Neural crest cell (in vitro differentiated cells): ENCODE measurements at places on chromosomes 1 and 21. TPM values are rescaled to one million over a fixed set of nuclear protein-coding genes. Genes with fewer than 3 reads are reported as not detected.
A peak's percentile ranks its signal among the peaks of the same experiment; 100 is the strongest.

DNA sequence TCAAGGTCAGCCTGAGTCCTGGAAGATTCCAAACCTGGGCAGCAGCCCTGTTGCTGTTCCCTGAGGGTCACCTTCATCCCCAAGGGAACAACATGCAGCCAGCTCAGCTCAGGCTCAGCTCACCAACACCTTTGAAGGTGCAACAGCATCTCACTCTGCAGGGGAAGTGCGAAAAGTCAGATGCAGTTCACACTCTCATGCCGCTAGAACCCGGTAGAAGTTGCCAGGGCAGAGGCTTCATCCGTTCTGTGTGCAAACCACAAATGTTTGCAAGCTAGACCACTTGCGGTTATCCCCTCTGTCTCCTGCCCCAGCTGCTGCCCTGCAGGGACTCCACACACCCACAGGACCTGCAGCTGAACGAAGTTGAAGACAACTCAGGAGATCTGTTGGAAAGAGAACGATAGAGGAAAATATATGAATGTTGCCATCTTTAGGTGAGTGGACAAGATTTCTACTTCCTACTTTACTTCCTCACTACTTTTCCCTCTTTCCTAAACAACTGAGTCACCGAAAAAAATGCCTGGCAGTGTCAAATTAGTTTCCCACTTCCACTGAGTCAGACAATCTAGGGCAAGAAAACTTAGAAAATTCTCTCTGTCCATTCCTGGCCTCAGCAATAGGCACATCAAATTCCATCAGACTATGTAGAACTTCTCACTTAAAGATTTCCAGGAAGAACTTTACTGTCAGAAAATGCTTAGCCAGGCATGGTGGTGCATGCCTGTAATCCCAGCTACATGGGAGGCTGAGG is 1.8 kb upstream of the FCRL6 start:
- no peaks in the 10 kb centered on the region for H3K36me3 ChIP-seq
- H3K27me3 ChIP-seq: peaks cover 69% of the 10 kb centered on the region

DNA sequence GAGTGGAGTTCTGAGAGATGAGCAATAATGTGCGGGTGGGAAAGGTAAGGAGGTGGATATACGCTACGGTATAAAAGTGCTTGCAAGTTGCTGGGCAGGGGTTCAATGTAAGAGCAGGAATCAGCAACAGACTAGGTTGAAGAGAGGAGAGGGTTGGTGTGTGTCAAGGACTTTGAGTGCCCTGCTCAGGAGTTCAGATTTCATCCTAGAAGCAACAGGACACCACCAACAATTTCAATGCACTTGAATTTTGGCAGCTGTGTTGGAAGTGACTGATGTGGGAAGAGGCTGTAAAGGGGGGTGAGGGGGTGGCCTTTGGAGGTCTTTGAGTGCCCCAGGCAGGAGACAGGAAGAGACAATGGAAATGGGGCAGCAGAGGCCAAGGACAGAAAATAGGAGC is 57.3 kb downstream of the RHOU start:
- no peak overlapping the region for H3K4me3 ChIP-seq
- H3K27me3 ChIP-seq: no peaks in the 10 kb centered on the region
- peaks cover 7% of the 10 kb centered on the region for H3K4me1 ChIP-seq
- no peak for DNase-seq
- H3K36me3 ChIP-seq: no peaks in the 10 kb centered on the region

Gene TDRD5
- total RNA-seq: not detected in 2 replicates

Gene OLFML3
- 4.3 and 6.1 TPM in 2 replicates for total RNA-seq

- no peak overlapping the region for H3K27ac ChIP-seq
- no peak for DNase-seq
- H3K27me3 ChIP-seq: no peaks in the 10 kb centered on the region
- peaks cover 10% of the 10 kb centered on the region for H3K4me1 ChIP-seq
These were observed 61.7 kb downstream of the TSEN15 start for GRCh38 chr1:184113251-184113650.

DNA sequence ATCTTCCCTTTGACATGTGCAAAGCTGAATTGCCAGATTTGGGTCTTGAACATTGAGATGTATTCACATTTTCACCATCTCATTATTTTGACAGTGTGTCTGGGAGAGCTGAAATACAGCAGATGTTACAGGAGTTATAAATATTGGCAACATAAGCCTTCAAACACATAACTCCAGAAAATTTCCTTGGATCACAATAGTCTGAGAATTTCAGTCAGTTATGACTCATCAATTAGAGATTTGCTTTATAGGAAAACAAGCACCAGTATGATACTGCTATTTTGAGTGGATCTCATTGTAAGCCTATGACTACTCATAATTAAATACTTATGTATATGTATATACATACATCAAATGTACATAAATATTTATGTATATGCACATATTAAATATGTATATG is 1171.8 kb downstream of the AMY1C start:
- H3K4me1 ChIP-seq: no peaks in the 10 kb centered on the region
- no peaks in the 10 kb centered on the region for H3K27me3 ChIP-seq
- DNase-seq: no peak
- no peaks in the 10 kb centered on the region for H3K36me3 ChIP-seq
- H3K4me3 ChIP-seq: no peak overlapping the region
- H3K27ac ChIP-seq: no peak overlapping the region

Gene FAF1
- 73.0 and 76.2 TPM in 2 replicates for total RNA-seq

GRCh38 chr1:93960641-93961147 is 51.5 kb upstream of the GCLM start:
- H3K27ac ChIP-seq: no peak overlapping the region
- no peak for DNase-seq
- H3K4me3 ChIP-seq: no peak overlapping the region
- peaks cover 4% of the 10 kb centered on the region for H3K4me1 ChIP-seq
- peaks cover 9% of the 10 kb centered on the region for H3K27me3 ChIP-seq
- H3K36me3 ChIP-seq: peaks cover 6% of the 10 kb centered on the region

GRCh38 chr1:180912211-180912800 is 391 bp upstream of the KIAA1614 start:
- peaks cover 34% of the 10 kb centered on the region for H3K4me1 ChIP-seq
- no peaks in the 10 kb centered on the region for H3K36me3 ChIP-seq
- peak overlapping the region; percentile 78 for H3K4me3 ChIP-seq
- DNase-seq: no peak

DNA sequence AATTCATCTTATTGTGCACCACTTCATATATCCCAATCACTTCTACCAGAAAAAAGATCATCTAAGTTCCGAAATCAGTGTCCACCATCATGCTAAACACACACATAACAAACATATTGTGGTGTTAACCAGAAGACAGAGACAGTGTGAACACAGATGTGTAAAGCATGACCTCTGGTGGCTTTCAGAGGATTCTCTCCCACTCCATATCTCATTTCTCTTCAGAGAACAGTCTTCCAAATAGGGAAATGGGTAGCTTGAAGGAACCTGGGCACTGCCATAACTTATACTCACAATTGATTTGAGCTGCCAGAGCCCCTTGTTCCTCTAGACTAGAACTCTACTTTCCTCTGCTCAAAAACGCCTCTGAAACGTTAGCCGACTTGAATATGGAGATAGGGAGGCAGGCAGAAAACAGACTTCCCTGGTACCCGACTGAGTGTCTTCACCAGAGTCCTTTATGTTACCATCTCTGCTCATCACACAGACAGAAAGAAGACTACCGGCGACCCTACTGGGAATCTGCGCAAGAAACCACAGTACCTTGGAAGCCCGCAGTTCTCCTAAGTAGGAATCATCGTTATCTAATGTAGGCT is 1.8 kb upstream of the ELAPOR1 start:
- peak overlapping the region; percentile 85 for H3K27ac ChIP-seq
- H3K36me3 ChIP-seq: no peaks in the 10 kb centered on the region

DNA sequence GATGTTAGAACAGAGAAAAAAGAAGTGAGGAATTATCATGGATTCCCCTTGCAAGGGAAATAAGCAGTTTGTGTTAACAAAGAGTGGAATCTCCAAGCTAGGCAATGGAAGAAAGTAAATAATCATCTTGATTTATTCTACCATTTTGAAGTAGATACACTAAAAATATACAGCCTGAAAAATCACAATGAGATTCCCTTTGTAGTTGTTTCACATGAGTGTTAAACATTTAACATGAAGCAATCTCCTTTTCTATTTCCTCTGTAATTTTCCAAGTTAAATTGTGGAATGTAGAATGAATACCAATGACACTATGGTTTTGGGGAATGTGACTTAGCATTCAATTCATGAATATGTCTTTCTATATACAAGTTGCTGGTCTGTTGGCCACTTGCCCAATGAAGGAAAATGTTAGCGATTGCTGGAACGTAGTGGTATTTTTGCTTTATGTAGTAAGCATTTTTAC is 5.7 kb downstream of the TGFB2 start:
- DNase-seq: no peak
- H3K4me3 ChIP-seq: no peak overlapping the region
- no peaks in the 10 kb centered on the region for H3K36me3 ChIP-seq

DNA sequence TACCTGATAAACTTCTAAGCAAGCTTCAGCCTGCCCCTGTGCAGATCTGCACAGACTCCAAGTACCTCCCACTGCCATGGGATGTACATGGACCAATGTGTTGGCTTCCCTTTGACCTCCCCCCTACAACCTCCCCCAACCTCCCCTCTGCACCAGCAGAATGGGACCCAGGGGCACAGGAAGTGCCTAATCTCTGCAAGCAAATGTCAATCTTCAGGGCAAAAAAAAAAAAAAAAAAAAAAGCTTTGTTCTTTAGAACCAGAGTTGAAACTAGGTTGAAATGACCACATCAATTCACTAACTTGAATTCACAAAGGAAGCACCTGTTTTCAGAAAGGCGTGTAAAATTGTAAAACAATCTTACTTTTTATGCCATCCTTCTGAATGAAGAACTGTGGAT is 53.9 kb upstream of the TIAM1 start:
- H3K36me3 ChIP-seq: peaks cover 2% of the 10 kb centered on the region
- peak overlapping the region; percentile 55 for H3K4me3 ChIP-seq
- peak; percentile 36 for DNase-seq
- H3K27me3 ChIP-seq: no peaks in the 10 kb centered on the region
- H3K27ac ChIP-seq: peak overlapping the region; percentile 92
- H3K4me1 ChIP-seq: peaks cover 66% of the 10 kb centered on the region

GRCh38 chr1:16607433-16607851 is 5.9 kb downstream of the NBPF1 start:
- peak; percentile 3 for DNase-seq
- H3K27ac ChIP-seq: no peak overlapping the region
- no peaks in the 10 kb centered on the region for H3K27me3 ChIP-seq
- no peaks in the 10 kb centered on the region for H3K4me1 ChIP-seq

Gene TMPRSS2
- not detected in 2 replicates for total RNA-seq

GRCh38 chr21:31446226-31446855 is 102.3 kb upstream of the TIAM1 start:
- H3K4me1 ChIP-seq: peaks cover 12% of the 10 kb centered on the region
- H3K27ac ChIP-seq: peak overlapping the region; percentile 22
- no peak for DNase-seq
- H3K4me3 ChIP-seq: no peak overlapping the region

Gene TEDDM1
- not detected in 2 replicates for total RNA-seq

Gene ANGPTL7
- 0.14 and 0.20 TPM in 2 replicates for total RNA-seq

DNA sequence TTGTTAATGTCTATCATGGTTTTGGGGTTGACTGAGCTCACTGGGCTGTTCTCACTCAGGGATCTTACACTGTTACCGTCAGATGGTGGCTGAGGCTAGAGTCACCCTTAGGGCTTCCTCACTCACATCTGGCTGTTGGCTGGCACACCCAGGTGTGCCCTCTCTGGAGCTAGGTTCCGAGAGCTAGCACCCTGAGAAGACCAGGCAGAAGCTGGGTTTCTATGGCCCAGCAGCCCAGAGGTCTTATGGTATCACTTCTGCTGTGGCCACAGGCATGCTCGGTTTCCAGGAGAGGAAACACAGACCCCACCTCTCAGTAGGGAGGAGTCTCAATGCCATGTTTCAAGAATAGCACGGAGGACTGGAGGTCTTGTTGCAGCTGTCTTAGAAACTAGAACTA is 20.7 kb upstream of the KIF1B start:
- H3K27me3 ChIP-seq: no peaks in the 10 kb centered on the region
- no peak overlapping the region for H3K4me3 ChIP-seq
- no peak overlapping the region for H3K27ac ChIP-seq
- peaks cover 11% of the 10 kb centered on the region for H3K36me3 ChIP-seq
- H3K4me1 ChIP-seq: peaks cover 10% of the 10 kb centered on the region

Gene IFNLR1
- 0.11 and 0.21 TPM in 2 replicates for total RNA-seq

Gene TMEM54
- total RNA-seq: 2.7 and 2.8 TPM in 2 replicates

Gene PRAMEF15
- not detected in 2 replicates for total RNA-seq

Gene BEND5
- 18.0 and 18.2 TPM in 2 replicates for total RNA-seq

DNA sequence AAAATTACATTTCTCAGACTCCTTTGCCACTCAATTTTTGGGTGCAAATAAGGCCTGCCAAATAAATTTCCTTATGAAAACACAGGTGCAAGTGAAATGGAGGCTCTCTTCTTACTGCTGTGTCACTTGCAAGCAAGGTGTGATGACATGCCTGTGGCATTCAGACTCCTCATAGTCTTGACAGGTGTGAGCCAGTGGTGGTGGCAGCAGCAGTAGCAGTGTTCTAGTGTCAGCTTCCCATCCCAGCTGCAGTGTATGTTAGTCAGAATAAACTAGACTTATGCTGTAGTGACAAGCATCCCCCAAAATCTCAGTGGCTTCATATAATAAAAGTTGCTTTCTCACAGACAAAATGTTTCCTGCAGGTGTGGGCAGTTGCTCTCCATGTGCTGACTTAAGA is 3.8 kb upstream of the EEIG2 start:
- no peaks in the 10 kb centered on the region for H3K36me3 ChIP-seq
- no peak overlapping the region for H3K27ac ChIP-seq
- H3K4me1 ChIP-seq: peaks cover 6% of the 10 kb centered on the region
- H3K27me3 ChIP-seq: no peaks in the 10 kb centered on the region
- H3K4me3 ChIP-seq: no peak overlapping the region

Gene REN
- total RNA-seq: not detected in 2 replicates

DNA sequence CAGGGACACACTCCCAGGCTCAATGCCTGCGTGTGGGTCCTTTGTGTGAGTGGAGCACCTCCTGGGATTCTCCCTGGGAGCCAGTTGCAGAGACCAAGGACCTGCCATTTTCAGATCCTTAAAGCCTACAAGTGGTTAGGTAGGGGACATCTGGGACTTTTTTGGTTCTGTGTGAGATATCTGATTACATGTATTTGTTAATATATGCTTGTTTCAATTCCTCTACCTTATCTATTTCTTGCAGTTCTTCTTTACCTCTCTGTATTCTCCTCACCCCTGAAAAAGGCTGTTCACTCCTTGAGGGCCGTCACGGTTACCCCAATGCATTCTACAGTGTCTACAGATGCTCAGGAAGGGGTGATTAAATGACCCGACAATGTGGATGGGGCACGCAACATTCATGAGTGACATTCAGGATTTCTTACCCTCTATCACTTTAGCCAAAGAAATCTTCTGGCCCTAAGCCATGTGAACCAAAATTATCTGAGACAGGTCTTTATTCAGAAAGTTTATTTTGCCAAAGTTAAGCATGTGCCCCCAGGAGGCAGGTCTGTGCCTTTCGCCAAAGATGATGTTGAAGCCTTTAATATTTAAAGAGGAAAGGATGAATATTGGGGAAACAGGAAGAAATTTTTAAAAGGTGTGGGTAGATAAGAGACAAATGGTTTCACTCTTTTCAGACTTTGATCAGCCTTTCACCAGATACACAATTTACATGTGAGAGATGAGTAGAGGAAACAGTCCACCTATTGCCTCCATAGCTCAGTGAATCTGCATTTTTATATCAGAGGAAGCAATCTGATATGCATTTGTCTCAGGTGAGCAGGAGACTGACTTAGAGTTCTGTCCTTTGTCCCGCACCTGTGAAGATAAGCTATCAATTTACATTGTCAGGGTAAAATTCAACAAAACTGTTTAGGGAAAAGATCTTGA is 44.6 kb upstream of the MPZL1 start:
- no peaks in the 10 kb centered on the region for H3K36me3 ChIP-seq
- H3K27ac ChIP-seq: no peak overlapping the region
- H3K4me1 ChIP-seq: peaks cover under 1% of the 10 kb centered on the region
- H3K4me3 ChIP-seq: no peak overlapping the region

Gene SIM2
- not detected in 2 replicates for total RNA-seq

Gene FAM72A
- total RNA-seq: 11.2 and 13.0 TPM in 2 replicates
